ENCODE measurements at places on chromosomes 11 and 22.

GRCh38 chr22:21688706-21689381, 23.0 kb downstream of the PPIL2 start:
- DNase-seq: no peak

DNA sequence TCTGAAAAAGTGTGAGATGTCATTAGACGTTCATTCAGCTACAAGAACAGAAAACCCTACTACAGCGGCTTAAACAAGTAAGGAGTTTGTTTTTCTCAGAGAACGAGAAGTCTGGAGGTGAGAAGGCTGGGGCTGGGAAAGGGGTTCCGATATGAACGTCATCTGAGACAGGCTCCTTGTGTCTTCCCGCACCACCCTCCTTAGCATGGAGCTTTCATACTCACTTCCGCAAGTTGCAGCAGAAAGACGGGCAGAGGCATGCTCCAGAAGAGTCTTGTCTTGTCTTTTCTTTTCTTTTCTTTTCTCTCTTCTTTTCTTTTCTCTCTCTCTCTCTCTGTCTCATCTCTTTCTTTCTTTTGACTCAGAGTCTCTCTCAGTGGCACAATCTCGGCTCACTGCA, 3.6 kb downstream of the TMEM45B start:
- DNase-seq: no peak

DNA sequence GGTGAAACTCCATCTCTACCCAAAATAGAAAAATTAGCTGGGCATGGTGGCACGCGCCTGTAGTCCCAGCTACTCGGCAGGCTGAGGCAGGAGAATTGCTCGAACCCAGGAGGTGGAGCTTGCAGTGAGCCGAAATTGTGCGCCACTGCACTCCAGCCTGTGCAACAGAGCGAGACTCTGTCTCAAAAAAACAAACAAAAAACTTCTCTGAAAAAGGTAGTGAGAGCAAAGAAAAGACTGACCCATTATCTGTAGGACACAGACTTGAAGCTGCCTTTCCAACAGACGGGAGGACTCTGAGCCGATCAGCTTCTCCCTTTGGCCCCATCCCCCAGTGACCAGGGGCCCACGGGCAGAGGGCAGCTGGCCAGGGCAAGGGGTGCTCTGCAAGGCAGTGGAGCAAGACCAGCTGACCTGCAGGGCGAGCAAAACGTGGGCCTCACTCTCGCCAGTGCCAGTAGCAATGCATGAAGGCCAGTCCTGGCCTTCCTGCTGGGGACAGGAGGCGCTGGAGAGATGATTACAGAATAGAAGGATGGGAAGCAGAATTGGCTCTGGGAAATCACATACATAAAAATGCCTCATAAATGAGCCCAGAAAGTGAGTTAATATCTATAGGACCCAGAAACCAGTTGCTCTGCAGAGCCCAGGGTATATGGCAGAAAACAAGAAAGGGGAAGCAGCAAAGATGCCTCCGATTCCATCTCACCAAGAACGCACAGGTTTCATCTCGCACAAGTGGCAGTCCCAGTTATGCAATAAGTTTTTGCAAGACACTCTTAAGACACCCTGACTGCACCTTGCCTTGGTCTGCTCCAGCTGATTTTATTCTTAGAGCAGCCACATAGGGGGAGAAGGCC, 2.8 kb downstream of the EHD1 start:
- DNase-seq: no peak

DNA sequence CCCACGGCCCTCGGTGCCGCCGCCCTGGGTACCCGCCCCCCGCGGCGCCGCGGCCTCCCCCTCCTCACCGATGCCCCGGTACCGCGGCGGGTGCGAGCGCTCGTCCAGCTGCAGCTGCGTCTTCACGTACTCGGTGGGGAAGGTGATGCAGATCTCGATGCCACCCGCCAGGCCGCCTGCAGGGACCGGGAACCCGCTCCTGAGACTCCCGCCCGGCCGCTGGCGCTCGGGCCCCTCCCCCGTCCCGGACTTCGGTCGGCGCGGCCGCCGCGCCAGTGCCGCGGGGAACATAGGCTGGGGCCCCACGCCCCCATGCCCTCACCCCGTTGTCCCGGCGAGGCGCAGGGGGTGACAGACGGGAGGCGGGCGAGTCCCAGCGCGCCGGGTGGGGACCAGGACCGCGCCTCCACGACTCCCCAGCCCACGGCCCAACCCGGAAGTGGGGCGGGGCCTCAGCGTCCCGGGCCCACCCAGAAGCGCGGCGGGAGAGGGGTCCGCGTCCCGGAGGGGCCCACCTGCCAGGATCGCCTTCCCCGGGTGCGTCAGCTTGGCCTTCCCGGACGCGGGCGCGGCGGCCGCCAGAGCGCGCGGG, 375 bp downstream of the SLC25A1 start:
- DNase-seq: no peak

DNA sequence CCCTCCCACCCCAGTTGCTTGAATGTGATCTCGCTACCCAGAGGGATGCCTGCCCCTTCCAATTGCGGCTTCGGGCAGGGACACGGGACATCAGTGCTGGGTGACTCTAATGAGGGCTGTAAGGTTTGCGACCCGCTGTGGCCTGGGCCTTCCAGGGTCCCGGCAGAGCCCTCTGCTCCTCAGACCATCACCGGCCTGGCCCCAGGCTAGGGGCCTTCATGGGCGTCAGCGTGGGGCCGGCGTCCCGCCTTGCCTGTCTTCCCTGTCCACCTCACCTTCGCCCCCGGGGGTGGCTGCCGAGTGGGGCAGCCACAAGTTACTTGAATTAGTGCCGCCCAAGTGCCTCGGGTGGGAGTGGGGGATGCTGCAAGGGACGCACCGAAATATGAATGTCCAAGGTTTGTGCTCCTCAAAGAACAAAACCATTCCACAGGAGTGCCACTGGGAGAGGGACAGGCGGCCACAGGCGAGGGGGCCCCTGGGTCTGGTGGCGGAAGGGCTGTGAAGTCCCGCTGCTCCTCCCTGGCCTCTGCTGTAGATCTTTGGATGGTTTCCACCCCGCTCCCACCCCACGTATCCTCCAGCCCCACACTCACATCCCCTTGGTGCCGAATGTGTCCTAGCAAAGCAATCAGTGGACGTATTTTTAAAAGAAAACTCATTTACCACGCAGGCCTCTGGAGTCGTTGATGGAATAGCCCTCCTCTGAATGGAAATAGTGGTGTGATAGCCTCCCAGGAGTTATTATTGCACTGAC, 317.1 kb downstream of the NTM start:
- DNase-seq: no peak

DNA sequence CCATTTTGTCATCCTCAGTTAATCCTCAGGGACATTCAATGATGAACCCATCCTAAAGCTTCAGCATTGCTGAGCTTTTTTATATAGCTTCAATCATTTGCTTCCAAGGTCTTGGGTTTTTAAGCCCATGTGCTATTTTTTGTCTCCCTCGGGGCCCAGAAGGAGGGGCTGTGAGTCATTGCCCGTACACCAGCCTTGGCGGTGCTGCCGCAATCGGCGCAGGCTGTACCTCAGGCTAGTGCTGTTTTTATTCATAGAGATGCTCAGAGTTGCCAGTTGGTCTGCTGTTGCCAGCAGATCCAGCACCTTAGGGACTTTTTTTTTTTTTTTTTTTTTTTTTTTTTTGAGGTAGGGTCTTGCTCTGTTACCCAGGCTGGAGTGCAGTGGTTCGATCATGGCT, 35.5 kb downstream of the ACO2 start:
- no peak for DNase-seq

DNA sequence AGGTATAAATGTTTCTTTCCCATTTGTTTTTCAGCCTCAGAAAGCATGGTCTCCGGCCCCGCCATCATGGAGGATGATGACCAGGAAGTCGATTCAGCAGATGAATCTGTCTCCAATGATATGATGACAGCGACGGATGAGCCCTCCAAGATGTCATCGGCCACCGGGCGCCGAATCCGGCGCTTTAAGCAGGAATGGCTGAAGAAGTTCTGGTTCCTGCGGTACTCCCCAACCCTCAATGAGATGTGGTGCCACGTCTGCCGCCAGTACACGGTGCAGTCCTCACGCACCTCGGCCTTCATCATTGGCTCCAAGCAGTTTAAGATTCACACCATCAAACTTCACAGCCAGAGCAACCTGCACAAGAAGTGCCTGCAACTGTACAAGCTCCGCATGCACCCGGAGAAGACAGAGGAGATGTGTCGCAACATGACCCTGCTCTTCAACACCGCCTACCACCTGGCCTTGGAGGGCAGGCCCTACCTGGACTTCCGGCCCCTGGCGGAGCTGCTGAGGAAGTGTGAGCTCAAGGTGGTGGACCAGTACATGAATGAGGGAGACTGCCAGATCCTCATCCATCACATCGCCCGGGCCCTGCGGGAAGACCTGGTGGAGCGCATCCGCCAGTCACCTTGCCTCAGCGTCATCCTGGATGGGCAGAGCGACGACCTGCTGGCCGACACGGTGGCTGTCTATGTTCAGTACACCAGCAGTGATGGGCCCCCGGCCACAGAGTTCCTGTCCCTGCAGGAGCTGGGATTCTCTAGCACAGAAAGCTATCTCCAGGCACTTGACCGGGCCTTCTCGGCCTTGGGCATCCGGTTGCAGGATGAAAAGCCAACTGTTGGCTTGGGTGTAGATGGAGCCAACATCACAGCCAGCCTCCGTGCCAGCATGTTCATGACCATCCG, 59.9 kb downstream of the SYT13 start:
- DNase-seq: no peak
